PC-3 (cell line): ENCODE measurements at places on chromosomes 16 and 17. TPM values are rescaled to one million over a fixed set of nuclear protein-coding genes. Genes with fewer than 3 reads are reported as not detected.

DNA sequence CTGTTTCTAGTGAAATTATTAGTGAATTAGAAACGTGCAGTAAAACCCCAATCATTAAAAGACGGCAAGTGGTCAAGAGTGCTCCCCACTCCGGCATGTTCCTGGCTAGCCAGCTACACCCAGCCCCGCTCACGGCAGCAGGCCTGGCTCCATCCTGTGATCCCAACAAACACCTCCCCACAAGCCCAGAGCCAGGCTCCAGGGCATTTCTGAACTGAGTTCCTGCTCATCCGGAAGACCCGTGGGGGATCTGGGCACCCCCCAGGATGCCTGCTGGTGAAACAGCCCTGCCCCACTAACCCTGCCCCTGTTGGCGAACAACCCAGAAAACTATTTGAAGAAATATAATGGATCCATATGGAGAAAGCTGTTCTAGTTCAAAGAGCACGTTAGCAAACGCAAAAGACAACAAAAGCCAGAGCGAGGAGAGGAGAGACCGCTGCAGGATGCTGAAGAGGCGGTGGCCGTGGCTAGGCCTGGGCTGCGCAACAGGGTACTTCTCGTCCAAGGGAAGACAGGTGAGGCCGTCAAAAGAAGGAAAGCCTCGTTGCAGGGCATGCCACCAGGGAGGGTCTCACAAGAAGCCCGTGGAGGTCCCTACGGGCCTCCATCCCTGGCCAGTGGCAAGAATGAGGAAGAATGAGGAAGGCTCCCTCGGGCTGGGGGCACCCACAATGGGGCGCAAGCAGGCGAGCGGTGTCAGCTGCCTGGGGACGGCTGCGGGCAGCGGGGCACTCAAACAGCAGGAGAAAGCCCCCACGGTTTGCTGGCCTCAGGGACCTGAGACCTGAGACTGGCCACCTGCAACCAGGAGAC lies 19.2 kb downstream of the SLC16A3 start:
- H3K27ac ChIP-seq: peak overlapping the region; percentile 94
- DNase-seq: no peak
- peaks cover 28% of the 10 kb centered on the region for H3K4me1 ChIP-seq
- peaks cover 90% of the 10 kb centered on the region for H3K36me3 ChIP-seq

GRCh38 chr16:84484579-84485254 lies 19.7 kb downstream of the MEAK7 start:
- H3K27ac ChIP-seq: no peak overlapping the region
- no peak overlapping the region for H3K4me3 ChIP-seq
- H3K4me1 ChIP-seq: no peaks in the 10 kb centered on the region
- H3K36me3 ChIP-seq: peaks cover 19% of the 10 kb centered on the region; the same call in 1 of the 2 replicates
- DNase-seq: peak; percentile 49

GRCh38 chr16:2027024-2028010 lies 615 bp downstream of the NHERF2 start:
- H3K4me3 ChIP-seq: peak overlapping the region; percentile 87
- H3K36me3 ChIP-seq: no peaks in the 10 kb centered on the region
- no peaks in the 10 kb centered on the region for H3K27me3 ChIP-seq
- peaks cover 24% of the 10 kb centered on the region for H3K4me1 ChIP-seq
- peak overlapping the region; percentile 56 for H3K27ac ChIP-seq

GRCh38 chr16:77679901-77680300 lies 42.4 kb upstream of the NUDT7 start:
- H3K27me3 ChIP-seq: 0 out of 2 replicates have a peak, but pooled peaks cover 6% of the 10 kb centered on the region
- no peak overlapping the region for H3K27ac ChIP-seq
- H3K4me1 ChIP-seq: no peaks in the 10 kb centered on the region
- DNase-seq: no peak
- no peaks in the 10 kb centered on the region; the same call in 1 of the 2 replicates for H3K36me3 ChIP-seq
- no peak overlapping the region for H3K4me3 ChIP-seq

- no peak for DNase-seq
- no peak overlapping the region for H3K27ac ChIP-seq
These were observed 8.8 kb downstream of the CNTNAP1 start for GRCh38 chr17:42691021-42691545.

DNA sequence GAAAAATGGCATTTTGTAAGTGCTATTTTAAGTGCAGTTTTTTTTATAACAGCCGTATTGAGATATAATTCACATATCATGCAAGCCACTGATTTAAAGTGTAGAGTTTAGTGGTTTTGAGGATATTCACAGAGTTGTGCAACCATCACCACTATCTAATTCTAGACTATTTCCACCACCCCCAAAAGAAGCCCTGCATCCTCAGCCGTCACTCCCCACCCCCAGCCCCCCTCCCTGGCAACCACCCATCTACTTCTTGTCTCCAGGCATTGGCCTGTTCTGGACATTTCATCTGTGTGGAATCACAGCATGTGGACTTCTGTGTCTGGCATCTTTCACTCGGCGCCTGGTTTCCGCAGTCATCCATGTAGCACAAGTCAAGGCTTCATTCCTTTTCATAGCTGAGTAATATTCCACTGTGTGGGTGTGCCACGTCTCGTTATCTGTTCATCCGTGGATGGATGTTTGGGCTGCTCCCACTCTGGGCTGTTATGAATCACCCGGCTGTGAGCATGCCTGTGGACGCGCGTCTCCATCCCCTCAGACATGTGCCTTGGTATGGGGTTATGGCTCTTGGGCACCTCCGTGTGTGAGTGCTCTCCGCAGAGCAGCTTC lies 138.4 kb upstream of the CIBAR2 start:
- DNase-seq: no peak
- H3K36me3 ChIP-seq: no peaks in the 10 kb centered on the region; the same call in 1 of the 2 replicates
- H3K4me3 ChIP-seq: no peak overlapping the region
- no peaks in the 10 kb centered on the region for H3K4me1 ChIP-seq
- H3K27ac ChIP-seq: no peak overlapping the region

DNA sequence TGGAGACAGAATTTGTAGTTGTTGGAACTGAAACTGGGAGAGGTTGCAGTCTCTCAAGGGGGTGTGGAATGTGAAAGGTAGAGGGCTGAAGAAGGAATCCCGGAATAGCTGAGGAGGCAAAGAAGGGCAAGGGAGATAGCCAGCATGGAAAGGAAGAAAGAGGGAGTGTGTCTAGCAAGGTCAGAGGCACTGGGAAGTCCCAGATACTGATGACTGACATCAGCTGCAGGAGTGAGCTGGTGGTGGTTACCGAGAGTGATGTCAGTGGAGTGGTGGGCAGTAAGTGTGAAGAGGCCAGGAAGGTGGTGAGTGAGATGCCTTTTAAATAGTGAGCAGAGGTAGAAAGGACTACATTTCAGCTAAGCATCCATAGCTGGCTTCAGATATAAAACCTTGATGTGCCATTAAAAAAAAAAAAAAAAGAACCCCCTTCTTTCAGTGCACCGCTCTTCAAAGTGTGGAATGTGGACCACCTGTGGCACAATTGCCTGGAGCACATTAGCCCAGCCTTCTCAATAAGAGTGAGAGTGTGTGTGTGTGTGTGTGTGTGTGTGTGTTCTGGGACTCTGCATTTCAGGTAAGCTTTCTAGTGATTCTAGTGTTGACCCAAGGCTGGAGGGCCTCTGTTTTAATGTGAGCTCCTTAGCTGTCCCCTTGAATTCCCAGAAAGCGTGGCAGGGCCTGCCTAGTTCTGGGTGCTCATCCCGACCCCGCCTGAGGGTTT lies 8.5 kb downstream of the PRMT7 start:
- no peak overlapping the region for H3K27ac ChIP-seq
- H3K27me3 ChIP-seq: no peaks in the 10 kb centered on the region
- H3K4me3 ChIP-seq: no peak overlapping the region
- peaks cover 8% of the 10 kb centered on the region for H3K36me3 ChIP-seq
- H3K4me1 ChIP-seq: no peaks in the 10 kb centered on the region

Gene ESRP2
- total RNA-seq: 46.9 and 48.1 TPM in 2 replicates

Gene SPATA22
- 1.8 TPM in 1 of 2 replicates, not detected in the other for total RNA-seq
